ENCODE measurements at places on chromosomes 4 and X.

DNA sequence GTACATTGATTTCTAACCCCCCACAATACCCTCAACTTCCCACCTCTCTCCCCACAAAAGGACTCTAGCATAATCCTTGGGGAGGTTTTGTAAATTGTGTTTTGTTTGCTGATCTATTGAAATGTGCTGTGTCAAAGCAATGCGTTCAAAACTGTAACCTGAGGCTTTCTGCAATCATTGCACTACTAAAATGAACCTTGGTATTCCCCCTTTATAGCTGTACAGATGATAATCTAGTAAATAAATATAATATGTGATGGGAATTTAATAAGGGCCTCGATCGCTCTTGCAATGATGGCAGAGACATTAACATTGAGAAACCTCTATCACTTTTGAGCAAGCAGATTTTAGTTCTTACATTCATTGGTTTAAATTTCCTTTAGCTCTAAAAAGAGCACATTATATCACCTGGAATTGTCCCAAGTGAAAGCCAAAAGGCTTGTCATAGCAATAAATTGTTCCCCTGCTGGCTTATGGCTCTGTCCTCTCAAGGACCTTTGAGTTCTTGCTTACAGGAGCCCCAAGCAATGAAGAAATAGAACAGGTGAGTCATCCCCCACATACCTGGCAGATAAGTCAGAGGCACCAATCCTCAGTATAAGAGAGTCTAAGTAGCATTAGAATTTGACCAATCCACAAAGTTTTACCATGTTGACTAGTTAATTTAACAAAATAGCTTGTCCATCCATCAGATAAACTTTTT, 18.4 kb upstream of the ACE2 start:
- no peak for DNase-seq

DNA sequence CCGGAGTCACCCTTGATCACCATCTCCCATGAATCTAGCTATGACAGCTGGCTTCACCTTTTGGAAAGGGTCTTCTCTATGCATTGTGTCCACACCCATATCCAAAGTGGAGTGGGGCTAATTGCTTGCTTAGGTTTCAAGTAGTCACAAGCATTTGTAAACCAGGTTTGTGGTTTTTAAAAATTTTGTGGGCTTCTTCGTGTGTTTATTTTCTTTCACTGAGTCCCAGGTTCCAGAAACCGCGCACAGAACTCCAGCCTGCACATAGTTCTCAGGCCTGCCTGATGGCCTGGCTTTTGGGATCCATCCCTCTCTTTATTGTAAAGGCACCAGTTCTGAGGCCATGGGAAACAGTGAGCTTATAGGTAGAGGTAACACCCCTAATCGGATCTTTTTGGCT, 70.2 kb upstream of the TLR3 start:
- DNase-seq = no peak

DNA sequence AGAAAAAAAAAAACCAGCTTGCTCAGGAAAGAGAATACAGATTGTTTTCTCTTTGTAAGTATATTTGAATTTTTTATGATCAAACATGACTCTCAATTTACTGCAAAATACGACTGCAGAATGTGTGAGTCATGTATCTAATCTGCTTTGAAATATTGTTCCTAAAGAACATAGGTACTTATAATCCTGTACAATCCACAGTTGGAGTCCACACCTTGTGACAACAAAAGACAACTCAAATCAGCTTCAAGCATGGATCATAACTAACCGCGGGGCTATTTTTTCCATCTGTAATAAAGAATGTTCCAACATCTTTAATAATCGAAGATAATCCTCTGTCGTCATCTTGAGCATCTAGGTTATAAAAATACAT, 77.8 kb upstream of the STIM2 start:
- DNase-seq = no peak

DNA sequence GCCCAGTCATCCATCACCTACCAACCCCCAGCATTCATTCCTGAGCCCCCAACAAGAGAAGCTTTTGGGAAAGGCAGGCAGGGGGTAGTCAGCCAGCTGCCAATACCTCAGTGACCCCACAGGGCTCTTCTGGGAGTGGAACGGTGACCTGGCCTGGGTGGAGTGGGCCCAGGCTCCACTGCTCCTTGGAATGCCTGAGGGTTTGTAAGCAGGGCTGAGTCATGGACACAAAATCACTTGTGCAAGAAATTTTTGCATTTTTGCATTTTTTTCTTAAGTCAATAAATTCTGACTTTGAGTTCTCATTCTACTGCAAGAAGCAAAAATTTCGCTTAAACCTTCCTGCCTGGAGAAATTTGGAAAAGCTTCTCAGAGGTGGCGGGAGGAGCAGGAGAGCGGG, 18.5 kb downstream of the SORCS2 start:
- DNase-seq = no peak

DNA sequence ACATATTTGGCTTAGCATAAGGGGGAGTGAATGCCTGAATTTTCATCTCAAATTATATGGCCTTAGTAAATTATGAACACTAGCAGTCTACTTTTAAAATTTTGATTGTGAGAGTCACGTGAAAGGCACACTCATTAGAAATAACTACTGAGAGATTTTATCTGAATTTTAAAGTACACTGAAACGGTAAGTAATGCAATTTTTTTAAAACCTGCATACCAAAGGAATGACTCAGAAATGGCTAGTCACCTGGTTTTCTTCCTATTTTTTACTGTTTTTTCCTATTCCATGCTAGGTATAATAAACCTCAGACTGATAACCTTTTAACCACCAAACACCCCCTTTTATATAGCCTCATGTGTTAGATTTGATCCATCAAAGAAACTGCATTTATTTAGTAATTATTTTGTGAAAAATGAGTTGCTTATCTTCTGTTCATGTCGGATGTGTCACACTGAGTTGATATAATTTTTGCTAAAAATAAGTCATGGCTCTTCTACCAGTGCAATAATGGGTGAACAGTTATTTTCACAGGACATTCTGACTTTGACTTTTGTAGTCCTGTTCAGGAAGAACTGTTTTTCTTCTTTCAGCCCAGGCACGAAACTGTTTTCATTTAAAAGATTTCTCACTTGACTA, 40.4 kb downstream of the CPEB2 start:
- no peak for DNase-seq

DNA sequence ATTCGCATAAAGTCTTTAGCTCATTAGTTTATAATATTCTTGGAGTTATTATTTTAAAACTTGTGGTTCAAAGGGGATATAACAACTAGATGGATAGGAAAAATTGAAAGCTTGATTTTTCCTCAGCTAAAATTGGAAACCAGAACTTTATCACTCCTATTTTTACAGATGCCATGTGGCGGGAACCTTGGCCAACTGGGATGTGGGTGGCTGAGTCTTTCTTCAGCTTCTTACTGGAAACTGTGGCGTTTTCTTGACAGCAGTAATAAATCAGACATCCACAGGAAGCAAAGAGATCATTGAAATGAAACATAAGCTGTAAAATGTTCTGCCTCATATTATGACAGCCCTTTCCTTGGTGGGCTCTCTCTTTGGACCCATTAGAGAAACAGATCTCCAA, 84.1 kb downstream of the SPATA18 start:
- DNase-seq = no peak

GRCh38 chr4:26294904-26295303, 25.9 kb upstream of the RBPJ start:
- no peak for DNase-seq

DNA sequence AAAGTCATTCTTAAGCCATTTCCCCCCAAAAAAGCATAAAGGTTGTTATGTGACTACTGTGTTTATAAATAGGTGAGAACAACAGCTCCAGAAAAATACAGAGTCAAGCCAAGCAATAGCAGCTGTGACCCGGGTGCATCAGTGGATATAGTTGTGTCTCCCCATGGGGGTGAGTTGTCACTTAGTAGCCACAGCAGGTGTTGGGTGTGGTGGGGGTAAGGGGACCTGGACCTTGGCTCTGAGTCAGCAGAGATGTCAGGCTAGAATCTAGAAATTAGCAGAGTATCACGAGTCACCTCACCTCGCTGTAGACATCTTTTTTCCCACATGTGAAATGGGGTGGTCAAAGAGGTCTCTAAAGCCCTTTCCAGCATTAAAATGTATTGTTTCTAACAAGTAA, 42.4 kb downstream of the MOSPD2 start:
- DNase-seq = no peak

DNA sequence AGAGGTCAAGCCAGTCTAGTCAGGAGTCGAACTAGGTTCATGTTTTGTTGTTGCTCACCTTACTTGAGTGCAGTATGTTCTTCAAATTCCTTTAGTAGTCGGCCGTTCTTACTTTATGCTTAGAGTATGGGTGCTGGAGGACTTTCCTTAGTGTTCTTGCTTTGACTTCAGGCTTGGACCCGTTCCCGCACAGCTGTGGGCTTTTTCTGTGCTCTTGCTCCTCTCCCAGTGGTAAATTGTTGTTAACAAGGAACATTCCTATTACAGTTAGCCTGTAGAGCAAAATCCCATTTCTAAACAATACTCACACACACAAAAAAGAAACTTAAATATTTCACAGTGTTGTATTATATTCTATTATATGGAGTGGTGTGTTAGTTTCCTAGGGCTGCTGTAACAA, 113.5 kb downstream of the RAP1GDS1 start:
- DNase-seq = no peak

- no peak for DNase-seq
These were observed 33.7 kb downstream of the METAP1 start for GRCh38 chr4:99029018-99029735.

DNA sequence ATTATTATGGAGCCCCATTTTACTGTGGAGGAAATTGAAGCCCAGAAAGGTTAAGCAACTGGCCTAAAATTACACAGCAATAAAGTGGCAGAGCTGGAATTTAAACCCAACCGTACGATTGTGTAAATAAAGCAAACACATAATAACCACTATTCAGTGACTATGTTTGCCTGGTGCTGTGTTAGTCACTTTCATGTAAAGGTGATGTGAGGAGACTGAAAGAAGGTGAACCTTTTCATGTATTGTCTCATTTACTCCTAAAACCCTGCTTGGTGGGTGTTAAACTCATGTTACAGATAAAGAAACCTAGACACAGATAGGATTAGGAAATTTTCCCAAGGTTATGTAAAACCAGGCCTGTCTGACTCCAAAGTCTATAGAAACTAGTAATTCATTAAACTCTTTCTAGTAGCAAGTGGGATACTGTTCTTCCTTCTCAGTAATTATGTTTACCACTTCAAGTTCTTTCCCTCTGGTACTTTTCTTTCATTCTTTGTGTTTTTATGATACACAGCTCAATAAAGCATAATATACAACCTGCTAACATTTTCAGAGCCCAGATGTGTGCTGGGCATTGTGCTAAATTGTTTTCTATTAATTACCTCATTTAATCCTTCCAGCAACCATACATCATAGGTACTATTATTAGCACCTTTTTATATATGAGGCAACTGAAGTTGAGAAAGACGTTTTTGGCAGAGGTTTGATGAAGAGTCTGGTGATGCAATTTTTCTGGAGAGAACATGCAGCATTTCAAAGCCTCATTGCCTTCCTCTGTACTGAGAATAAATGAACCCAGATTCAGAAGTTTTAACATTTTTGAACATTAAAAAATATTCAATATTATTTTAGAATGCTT, 202.7 kb downstream of the SPRY1 start:
- DNase-seq = no peak

GRCh38 chr4:4344915-4345527, 41.9 kb upstream of the NSG1 start:
- no peak for DNase-seq

DNA sequence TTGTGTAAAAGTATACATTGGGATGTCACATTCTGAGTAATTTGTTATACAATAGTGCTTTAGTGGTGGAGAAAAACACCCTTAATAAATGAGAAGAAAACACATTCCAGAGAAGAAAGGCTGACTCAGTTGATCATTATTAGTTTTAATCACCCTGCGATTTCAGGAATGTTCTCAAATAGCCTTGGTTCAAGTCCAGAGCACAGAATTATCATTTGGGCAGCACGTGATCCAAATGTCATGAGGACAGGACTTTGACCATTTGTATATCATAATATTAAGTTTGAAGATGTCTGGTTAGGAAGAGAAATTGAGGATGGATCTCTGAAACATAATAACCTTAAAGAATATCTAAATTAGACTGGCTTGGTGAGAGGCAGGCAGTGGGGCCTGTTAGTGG, 1434.3 kb upstream of the TENM3 start:
- no peak for DNase-seq

DNA sequence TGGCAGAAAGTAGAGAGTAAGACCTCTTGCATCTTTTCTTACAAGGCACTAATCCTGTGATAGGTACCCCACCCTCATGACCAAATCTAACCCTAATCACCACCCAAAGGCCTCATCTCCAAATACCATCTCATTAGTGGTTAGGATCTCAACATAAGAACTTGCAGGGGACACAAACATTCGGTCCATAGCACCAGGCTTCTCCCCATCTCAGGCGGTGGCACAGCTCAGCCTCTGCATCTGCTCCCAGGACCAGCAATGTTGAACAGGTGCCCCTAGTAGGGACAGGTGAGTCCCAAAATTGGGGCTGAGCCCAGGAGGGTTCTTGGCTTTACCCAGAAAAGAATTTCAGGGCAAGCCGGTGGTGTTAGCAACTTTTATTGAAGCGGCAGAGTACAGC, 8.4 kb upstream of the MRFAP1 start:
- DNase-seq = no peak

- DNase-seq = no peak
These were observed 52.4 kb downstream of the SEPTIN11 start for GRCh38 chr4:77001907-77002306.

DNA sequence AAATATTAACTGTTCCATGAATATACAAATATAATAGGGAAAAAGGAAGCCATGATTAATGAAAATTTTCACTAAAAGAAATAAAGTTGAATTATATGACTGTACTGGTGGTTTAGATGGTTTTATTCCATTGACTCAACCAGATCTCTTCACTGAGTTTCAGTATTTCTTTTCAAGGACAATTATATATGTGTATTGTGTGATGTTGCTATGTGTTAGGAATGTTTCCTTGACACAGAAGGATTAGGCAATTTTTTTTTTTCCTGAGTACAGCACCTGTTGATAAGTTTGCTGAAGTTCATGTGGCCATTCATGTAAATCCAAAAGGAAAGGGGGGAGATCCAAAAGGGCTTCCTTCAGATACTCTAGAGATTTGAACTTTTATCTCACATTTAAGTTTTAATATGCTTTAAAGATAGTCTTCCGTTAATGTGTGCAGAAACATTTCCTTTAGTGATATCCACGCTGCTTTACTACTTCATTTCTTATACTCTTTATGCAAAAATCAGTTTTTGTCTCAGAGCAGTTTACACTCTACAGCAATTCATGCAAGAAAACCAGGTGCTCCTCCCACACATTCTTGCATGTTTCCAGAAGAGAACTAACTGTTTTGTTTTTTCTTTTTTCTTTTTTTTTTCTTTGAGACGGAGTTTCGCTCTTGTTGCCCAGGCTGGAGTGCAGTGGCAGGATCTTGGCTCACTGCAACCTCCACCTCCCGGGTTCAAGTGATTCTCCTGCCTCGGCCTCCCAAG, 249.1 kb downstream of the RPA4 start:
- DNase-seq = no peak

- DNase-seq = peak; percentile 66
These were observed 9.0 kb upstream of the MAGEA8 start for GRCh38 chrX:149871940-149872339.

GRCh38 chr4:33386764-33387163, 2666.6 kb downstream of the PCDH7 start:
- DNase-seq = no peak

GRCh38 chr4:100782356-100782755, 264.5 kb upstream of the EMCN start:
- DNase-seq = no peak

Data from CD4-positive, alpha-beta T cell treated with Interleukin-12 subunit alpha and Interleukin-12 subunit beta, for 1 hour (primary cell).